T-cell (primary cell): ENCODE measurements at places on chromosomes 12 and 14.

GRCh38 chr14:49769581-49770211 is 1.7 kb downstream of the KLHDC2 start:
- peak overlapping the region; percentile 98 for H3K4me3 ChIP-seq
- H3K4me1 ChIP-seq = peaks cover 32% of the 10 kb centered on the region
- DNase-seq = no peak
- H3K27ac ChIP-seq = peak overlapping the region; percentile 93
- H3K27me3 ChIP-seq = no peaks in the 10 kb centered on the region
- H3K36me3 ChIP-seq = peaks cover 17% of the 10 kb centered on the region

DNA sequence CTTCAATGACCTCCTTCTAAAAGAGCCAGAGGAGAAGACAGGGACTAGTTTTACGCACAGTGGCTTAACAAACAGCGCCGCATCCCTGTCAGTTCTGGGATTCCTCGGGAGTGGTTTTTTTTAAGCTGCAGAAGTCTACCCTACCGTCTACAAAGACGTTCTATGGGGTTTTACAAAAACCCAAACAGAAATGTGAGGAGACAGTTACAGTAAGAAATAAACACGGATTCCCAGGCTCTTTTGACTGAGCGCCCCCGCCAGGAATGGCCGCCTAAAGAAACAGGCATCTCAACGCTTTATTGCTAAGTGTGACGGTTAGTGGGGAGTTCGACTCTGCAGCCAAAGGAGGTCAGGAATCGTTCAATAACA is 484 bp downstream of the ALKBH1 start:
- H3K4me3 ChIP-seq = peak overlapping the region; percentile 80
- no peaks in the 10 kb centered on the region for H3K27me3 ChIP-seq
- peak overlapping the region; percentile 19 for H3K27ac ChIP-seq
- DNase-seq = no peak
- peaks cover 16% of the 10 kb centered on the region for H3K4me1 ChIP-seq
- peaks cover 9% of the 10 kb centered on the region for H3K36me3 ChIP-seq

- no peak overlapping the region for H3K4me3 ChIP-seq
- H3K36me3 ChIP-seq = no peaks in the 10 kb centered on the region
- no peak overlapping the region for H3K27ac ChIP-seq
- no peak for DNase-seq
- peaks cover 8% of the 10 kb centered on the region for H3K4me1 ChIP-seq
- H3K27me3 ChIP-seq = no peaks in the 10 kb centered on the region
These were observed 40.0 kb downstream of the FRS2 start for GRCh38 chr12:69509904-69510827.

- no peak overlapping the region for H3K4me3 ChIP-seq
- H3K36me3 ChIP-seq = peaks cover 72% of the 10 kb centered on the region
- H3K27ac ChIP-seq = no peak overlapping the region
- H3K27me3 ChIP-seq = no peaks in the 10 kb centered on the region
These were observed 24.0 kb downstream of the DHX37 start for GRCh38 chr12:124964836-124965462.

- no peak overlapping the region for H3K27ac ChIP-seq
- no peaks in the 10 kb centered on the region for H3K27me3 ChIP-seq
- no peaks in the 10 kb centered on the region for H3K4me1 ChIP-seq
- no peak overlapping the region for H3K4me3 ChIP-seq
- DNase-seq = no peak
- no peaks in the 10 kb centered on the region for H3K36me3 ChIP-seq
These were observed 24.6 kb upstream of the BATF start for GRCh38 chr14:75497701-75498100.

DNA sequence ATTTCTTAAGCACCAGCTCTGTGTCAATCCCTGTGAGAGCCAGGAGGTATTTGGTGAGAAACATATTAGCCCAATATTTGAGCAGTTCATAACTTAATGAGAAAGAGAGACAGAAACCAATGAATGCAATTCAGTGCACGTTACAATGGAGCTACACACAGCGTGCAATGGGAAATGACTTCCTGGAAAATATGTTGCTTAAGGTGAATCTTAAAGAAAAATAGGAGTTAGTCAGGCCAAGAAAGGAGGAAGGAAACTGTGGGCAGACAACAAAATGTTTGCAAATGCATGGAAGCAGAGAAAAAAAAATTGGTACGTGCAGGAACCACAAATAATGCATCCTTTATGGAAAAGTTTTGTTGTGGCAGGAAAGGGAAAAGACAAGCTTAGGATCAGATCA is 481.7 kb downstream of the BCAT1 start:
- no peak overlapping the region for H3K27ac ChIP-seq
- no peaks in the 10 kb centered on the region for H3K4me1 ChIP-seq
- no peak for DNase-seq
- H3K4me3 ChIP-seq = no peak overlapping the region
- no peaks in the 10 kb centered on the region for H3K27me3 ChIP-seq
- H3K36me3 ChIP-seq = no peaks in the 10 kb centered on the region

DNA sequence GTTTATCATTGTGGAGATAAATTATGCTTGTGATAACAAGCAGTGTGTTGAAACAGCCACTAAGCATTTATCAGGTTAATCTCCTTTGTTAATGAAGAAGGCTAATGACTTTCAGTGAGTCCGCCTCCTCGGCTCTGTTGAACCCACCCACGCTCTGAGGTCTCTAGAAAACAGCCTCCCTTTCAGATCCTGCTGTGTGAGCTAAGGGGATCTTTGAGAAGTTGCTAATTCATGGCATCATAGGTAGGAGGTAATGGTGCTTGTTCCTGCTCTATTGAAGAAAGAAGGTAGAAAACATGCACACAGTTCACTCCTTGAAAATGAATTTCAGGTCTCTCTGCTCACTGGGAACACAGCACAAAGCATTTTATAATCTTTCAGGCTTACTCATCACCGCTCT is 483.9 kb downstream of the AACS start:
- no peaks in the 10 kb centered on the region for H3K36me3 ChIP-seq
- no peak overlapping the region for H3K27ac ChIP-seq
- H3K4me1 ChIP-seq = no peaks in the 10 kb centered on the region
- DNase-seq = no peak
